ENCODE measurements at places on chromosomes 4 and X.

GRCh38 chr4:575281-576141 is 584 bp downstream of the TMEM271 start:
- no peak for DNase-seq

DNA sequence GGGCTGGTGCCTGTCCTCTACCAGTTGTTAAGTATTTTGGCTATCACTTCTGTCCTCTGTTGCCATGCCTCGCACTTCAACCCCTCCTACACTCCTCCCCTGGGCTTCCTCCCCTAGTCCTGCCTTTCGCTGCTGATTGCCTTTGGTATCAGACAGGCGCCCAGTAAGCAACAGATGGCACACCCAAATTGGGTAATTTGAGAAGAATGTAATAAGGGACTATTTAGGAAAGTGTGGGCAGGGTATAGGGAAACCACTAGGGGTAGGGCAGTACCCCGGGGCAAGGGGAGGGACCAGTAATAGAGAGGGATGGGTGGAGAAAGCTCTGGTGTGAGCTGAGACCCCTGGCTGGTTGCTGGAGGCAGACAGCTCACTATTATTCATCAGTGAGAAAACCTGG is 172.7 kb upstream of the USP9X start:
- DNase-seq, result no peak

DNA sequence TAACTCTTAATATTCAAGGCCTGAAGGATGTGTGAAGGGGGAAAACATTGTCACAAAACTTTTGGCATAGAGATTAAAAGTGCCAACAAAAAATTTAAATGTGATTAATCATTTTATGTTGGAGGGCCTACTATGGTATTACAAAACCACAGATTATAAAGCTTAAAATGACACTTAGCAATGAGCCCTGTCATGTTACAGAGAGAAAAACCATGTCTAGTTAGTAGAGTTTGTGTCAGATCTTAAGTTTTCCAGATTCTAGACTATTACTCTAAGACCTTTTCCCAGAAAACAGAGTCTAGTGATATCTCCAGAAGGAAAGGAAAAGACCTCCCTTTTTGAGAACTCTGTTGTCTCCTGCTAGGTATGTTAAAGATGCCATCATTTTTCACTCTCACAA is 239.1 kb upstream of the DKK2 start:
- DNase-seq, result no peak

GRCh38 chr4:75995727-75996126 is 5.0 kb upstream of the SDAD1 start:
- DNase-seq, result no peak

DNA sequence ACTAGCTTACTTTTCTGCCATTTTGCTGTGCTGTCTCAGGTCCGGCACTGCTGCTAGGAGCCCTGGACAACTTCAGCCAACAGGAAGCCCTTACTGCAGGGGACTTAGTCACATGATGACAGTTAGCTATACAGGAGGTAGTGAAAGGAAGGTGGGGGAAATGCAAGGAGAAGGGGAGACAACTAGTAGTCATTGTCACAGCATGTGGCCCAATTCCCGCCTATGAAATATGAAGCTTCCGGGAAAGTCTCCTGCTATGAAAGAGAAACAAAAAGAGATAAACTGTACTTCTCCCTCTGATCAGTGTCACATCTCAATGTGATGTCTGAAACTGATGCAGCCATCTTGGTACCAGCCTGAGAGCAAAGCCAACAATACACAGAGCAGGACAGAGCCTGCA is 71.6 kb downstream of the AMELX start:
- no peak for DNase-seq

DNA sequence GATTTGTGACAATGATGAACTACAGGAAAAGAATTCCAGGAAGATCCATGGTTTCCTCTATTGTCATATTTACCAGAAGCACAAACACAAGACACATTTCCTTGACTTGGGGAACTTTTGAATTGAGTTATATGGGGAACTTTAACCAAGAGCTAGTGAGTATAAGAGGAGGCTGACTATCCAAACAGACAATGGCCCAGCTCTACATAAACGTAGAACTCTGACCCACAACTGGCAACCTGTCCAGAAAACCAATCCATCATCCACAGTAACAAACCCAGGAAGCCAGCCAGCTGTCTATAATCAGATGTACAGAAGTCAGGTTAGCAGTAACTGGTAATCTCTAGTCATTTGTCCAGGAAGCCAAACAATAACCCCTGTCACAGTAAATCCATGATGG is 167.0 kb upstream of the CPEB2 start:
- no peak for DNase-seq

- DNase-seq, result no peak
Measured at GRCh38 chr4:160485071-160485687, 1382.3 kb downstream of the RAPGEF2 start.

GRCh38 chr4:179666226-179666625 is 2224.0 kb upstream of the AGA start:
- no peak for DNase-seq

GRCh38 chrX:10039821-10040793 is 72.9 kb downstream of the CLDN34 start:
- no peak for DNase-seq

GRCh38 chr4:139767168-139767567 is 101.5 kb downstream of the MGST2 start:
- no peak for DNase-seq

DNA sequence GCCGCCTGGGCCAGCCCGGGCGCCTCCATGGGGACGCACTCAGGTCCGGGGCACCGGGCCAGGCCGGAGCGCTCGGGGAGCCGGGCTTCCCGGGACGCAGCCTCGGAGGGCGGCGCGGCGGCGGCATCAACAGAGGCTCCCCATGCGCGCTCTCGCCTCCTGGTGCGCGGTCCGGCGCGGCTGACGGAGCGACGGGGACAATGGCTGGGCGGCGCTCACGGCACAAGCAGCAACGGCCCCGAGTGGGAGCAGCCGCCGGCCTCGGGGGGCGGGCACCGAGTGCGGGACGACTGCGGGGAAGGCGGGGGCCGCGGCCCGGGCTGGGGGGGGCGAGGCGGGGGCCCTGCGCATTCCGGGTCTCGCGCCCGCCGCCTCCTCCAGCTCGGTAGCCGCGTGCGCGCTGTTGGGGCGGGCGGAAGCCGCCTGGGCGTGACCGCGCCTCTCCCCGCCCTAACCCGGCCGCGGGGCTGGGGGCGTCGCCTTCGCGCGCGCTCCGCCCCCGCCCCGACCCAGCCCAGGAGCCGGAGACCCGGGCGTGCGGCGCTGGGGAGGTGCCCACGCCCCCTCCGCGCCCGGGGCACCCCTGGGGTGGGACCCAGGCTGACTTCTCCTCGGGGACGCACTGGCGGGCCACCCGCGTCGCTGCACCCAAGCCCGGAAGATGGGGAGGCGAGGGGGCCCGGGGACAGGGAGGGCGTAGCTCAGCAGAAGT is at the start of gene PRKX:
PRKX (minus strand) TSS at position 425 of the 712 bp plus-strand sequence; CDS start at position 29, 396 bp downstream.
- peak; percentile 44 for DNase-seq

DNA sequence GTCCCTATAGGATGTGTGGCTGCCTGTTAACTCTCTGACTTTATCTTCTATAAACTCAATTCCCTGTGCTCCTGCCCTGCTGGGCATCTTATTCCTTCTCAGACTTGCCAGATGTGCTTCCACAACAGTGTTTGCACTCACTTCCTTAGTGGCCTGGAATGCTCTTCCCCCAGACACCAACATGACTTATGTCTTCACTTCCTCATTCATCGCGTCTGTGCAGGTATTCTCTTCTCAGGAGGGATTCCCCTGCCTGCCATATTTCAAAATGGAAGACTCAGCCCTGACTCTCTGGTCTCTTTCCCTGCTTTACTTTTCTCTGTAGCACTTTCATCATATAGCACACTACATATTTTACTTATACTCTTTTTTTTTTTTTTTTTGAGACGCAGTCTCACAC is 344.0 kb downstream of the CENPC start:
- no peak for DNase-seq

- no peak for DNase-seq
Measured at GRCh38 chr4:168614281-168615057, 117.6 kb downstream of the PALLD start.

GRCh38 chr4:74009307-74009706 is 10.8 kb upstream of the CXCL5 start:
- DNase-seq, result no peak

DNA sequence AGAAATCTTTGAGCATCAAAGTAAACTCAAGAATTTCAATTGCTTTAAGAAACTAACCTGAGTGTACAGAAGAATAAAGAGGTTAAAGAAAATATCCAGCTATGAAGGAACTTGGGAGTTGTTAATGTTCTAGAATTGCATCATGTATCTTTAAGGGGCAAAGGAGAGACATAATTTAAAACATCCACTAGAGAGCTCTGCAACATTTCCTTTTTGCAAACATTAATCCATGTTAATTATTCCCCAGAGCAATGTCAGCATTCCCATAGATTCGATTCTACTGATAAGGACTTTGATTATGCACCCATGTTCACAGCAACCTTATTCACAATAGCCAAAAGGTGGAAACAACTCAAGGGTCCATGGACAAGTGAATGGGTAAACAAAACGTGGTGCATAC is 80.2 kb upstream of the SORBS2 start:
- no peak for DNase-seq

GRCh38 chr4:2245057-2245786 is 3.3 kb upstream of the HAUS3 start:
- DNase-seq, result no peak

GRCh38 chrX:153556767-153557166 is 39.3 kb downstream of the ATP2B3 start:
- no peak for DNase-seq

DNA sequence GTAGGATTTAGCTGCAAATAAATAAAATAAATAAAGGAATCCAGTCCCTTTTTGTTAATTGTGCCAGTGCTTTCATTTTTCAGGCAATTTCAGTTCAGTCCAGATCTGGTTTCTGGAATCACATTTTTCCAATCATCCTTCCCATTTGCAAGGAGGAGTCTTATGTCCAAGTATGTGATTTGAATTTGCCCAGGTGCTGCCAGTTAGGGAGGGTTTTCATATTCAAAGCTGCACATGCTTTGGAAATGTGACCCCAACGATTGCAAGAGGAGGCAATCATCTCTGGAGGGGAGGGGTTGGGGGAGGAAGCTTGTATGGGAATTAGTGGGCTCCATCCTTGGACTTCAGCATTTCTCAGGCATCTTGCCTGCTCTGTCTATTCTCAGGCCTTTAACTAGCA is 4.4 kb downstream of the PLAC1 start:
- no peak for DNase-seq

DNA sequence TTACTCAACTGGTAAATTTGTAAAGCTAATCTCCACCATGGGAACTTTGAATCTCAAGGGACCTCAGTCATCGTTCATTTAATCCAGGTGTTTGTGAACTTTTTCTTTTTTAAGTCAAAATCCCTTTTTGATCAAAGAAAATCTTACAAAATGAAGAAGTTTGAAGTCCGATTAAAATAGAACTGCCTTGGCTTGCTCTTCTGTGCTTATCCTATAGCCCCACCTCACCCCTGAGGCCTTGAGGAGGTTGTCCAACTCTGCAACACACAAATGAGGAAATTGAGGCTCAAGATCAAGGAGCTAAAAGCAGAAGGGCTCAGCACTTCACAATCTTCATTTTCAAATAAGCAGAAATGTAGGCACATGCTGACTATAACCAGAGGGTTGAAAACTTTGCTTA is 240.3 kb upstream of the SFRP2 start:
- no peak for DNase-seq

GRCh38 chr4:24312261-24312913 is 272.0 kb downstream of the DHX15 start:
- DNase-seq, result no peak

- DNase-seq, result peak; percentile 71
Measured at GRCh38 chrX:137565921-137566745, at the start of gene ZIC3. Gene ZIC3 (plus strand): TSS chrX:137566127. CDS start chrX:137566692, 565 bp downstream.

- no peak for DNase-seq
Measured at GRCh38 chrX:98350940-98351339, 1467.2 kb downstream of the RPA4 start.

DNA sequence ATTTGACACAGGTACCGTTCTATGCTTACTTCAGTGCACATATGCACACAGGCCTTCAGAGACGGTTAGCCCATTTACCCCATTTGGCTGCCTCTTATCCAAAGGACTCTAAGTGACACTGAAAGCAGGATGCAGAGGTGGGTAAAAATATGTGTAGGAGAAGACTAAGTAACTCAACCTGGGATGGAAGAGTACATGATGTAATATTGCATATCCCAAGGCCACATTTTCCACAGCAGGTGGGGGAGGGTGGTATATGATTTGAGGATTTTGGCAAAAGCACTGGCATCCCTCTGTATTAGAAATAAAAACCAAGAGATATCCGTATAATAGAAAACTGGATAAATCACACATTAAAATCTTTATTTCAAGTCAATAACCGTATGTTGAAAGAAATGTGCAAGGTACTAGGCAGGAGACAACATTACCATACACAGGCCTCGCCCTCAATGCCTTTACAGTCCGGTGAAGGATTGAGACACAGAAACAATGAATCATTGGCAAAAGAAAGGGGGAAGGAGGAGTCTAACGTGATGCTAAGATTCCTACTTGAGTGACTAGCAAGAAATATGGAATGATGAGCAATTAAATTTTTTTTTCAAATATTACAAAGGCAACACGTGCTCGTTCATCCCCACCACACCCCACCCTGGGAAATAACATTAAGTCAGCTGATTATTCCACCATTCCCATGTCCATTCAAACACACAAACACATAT is 161.0 kb upstream of the RASGEF1B start:
- DNase-seq, result no peak

DNA sequence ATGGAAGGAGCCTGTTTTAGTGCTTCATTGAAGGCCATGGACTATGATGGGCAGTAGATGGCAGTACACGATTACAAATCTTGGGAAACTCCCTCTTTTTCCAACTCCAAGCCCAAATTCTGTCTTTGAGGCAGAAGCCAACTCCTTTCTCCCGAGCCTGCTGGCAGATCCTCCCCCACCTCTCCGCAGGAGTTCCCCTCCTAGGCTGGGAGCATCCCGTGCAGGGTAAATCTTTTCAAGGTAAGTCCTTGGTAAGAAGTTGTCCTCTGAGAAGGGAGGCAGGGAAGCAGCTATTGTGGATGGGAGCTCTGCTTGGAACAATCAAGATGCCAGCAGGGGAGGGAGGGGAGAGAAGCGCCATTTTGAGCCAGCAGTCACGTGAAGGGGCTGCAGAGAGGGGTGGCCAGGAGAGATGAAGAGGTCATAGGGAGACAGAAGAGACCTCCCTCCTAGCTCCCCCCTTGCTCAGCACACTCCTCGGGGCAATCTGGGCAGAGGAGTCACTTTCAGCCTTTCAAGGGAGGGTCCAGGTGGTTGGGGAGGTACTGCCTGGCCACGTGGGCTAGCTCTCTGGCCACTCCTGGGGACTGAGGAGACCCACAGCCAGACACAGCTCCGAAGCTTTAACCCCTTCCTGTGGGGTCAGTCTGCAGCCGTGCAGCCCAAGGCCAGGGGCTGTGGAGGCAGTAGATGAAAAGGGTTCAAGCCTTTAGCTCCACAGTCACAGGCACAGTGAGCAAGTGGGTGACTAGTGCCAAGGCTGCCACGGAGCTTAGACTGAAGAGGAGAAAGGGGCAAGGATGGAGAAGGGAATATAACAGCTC is 9.6 kb downstream of the CC2D2A start:
- DNase-seq, result peak; percentile 59

GRCh38 chrX:129791336-129791735 is 11.6 kb downstream of the SASH3 start:
- DNase-seq, result no peak

Data from head of caudate nucleus (tissue), 42 donors.